Midbrain (tissue), 1 donor: ENCODE measurements at places on chromosomes 7 and 10.

- no peak for DNase-seq
These were observed 476.1 kb downstream of the IPMK start for GRCh38 chr10:57791546-57791945.

DNA sequence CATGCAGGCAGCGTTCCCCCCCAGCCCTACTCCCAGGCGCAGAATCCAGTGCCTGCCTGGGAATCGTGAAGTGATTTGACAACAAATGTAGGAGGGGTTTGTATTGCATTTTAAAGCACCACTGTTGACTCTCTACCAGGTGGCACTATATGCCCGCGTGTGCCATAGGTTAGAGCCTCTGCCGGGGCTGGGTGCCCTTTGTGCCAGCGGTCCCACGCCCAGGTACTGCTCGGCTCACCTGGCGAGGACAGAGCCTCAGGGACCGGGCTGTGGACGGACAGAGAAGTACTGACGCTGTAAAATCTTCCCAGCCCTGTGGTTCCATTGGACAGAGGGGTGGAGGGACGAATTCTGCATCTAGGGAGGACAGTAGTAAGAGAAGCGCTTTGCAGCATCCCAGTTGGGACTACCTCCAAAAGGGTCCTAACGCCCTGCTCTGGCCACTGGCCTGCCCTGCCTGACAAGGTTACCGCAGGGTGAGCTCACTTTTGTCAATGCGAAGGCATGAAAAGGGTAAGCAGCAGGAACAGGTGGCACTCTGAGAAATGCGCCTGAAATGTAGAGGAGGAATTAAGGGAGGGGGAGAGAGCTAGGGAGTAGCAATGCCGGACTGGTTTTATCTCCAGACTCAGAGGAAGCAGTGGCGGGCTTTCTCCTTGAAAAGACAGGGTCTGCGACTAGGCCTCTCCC is 788 bp upstream of the CACNA2D1 start:
- no peak for DNase-seq

DNA sequence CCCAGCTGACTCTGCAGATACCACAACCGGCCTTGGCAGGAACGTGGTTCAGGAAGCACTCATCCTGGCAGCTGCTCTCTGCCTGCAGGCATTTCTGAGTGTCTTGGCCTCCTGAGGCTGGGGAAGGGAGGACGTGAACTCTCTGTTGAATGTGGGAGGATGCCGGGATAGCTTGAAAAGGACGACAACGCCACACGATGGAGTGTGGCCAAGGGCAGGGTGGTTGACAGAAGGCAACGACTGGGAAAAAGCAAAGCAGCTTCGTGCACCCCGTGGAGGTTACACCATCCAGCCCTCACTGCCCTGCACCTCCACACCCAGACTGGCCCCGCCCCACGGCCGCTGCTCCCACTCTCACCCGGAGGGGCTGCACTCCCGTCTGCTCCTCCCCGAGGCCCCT is 466.1 kb upstream of the FOXK1 start:
- DNase-seq: no peak

GRCh38 chr7:77239471-77239870 is 39.9 kb upstream of the FGL2 start:
- DNase-seq: no peak

- no peak for DNase-seq
These were observed 107.7 kb upstream of the TMEM168 start for GRCh38 chr7:112897839-112898431.

GRCh38 chr10:70158113-70158512 is 11.6 kb upstream of the TYSND1 start:
- no peak for DNase-seq

GRCh38 chr10:48684463-48684791 is 246 bp upstream of the WDFY4 start:
- DNase-seq: peak; percentile 2
